Effector CD8-positive, alpha-beta T cell (primary cell): ENCODE measurements at places on chromosomes 11 and 22.

DNA sequence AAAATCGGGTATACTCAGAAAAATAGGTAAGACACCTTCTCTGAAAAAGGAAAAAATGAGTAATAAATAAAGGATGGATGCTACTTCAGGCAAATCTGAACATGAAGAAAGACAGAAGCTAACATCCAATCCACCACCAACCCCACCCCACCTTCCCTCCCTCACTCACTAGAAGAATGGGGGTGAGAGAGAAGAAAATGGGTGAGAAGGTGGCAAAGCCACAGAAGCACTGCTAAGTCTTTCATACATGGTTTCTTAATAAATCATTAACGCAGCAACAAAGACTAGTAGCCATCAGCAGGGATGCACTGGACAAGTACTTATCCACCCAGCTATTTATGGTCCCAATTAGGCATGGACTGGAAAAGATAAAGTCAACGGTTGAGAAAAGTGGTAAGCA, 5.9 kb downstream of the FHIP1B start:
- no peak for DNase-seq

- no peak for DNase-seq
These were observed 1.9 kb downstream of the PIWIL3 start for GRCh38 chr22:24772493-24773220.

DNA sequence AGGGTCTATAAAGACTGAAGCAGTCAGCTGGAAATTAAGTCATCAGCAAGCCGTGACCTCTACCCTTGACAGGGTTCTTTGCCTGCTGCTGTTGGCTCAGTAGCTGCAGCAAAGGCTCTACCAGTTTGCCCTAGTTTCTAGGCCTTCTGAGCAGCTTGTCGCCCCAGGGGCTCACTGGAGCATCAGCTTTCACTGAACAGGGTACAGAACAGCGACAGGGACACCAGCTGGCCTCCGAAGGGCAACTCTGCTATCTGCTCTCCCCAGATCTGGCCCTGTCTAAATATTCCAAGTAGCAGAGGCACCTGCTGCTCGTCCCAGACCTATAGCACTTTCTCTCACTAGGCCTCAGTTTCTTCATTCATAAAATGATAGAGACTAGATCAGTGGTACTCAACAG, 42.4 kb downstream of the SMCO4 start:
- no peak for DNase-seq

DNA sequence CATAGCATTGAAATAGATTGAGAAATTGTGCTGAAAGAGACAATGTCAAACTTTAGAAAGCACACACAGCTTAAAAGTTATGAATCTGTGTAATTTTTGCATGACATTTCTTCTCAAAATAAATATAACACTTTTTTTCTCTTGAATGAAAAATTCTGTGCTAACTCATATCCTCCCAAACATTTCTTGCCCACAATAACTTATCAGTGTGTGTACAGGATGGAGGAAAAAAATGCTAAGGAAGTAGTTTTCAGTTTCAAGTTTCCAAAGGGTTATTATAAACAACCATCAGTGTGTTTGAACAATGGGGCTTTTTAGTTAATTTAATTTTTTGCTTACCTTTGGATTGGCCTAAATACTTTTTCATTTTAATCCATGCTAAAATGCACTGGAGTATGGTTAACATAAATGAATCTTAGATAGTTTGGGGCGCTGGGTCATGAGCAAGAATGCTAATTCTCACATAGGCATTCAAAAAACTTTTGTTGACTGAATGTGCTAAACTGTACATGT, 82.9 kb upstream of the ARHGAP20 start:
- DNase-seq, result no peak

DNA sequence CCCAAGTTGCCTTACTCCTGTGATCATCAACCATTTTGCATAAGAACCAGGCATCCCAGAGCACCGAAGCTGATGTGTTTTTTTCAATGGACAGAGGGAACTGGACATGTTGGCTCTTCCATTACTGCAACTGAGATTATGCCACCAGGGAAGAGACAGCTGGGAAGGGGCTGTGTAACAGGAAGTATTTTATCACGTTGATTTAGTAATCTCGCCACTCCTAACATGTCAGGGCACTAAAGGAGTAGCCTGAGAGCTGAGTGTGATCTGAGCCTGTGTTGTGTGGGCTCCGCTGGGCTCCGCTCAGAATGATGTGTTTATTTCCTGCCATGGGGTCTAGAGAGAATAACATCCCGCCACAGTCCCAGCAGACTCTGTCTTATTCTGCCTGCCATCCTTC, 165.4 kb downstream of the GRIK4 start:
- no peak for DNase-seq

GRCh38 chr11:19931141-19931770, 218.6 kb downstream of the NAV2 start:
- no peak for DNase-seq

DNA sequence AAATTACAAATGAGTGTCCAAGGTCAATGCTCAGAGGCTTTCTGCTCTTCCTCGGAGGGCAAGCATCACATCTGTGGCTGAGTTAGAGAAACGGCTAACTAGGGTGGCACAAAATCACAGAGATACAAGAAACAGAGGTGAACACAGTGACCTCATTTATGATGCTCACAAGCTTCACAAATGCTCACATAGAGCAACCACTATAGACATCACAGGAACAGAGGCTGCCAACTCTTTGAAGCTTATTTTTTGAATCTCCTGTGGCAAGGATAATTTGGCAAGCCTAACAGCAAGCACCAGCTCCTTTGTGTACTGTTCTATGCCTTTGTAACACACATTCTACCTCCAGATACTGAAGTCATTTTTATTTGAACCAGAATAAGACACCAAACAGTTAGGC, 416.5 kb upstream of the DDI1 start:
- no peak for DNase-seq

DNA sequence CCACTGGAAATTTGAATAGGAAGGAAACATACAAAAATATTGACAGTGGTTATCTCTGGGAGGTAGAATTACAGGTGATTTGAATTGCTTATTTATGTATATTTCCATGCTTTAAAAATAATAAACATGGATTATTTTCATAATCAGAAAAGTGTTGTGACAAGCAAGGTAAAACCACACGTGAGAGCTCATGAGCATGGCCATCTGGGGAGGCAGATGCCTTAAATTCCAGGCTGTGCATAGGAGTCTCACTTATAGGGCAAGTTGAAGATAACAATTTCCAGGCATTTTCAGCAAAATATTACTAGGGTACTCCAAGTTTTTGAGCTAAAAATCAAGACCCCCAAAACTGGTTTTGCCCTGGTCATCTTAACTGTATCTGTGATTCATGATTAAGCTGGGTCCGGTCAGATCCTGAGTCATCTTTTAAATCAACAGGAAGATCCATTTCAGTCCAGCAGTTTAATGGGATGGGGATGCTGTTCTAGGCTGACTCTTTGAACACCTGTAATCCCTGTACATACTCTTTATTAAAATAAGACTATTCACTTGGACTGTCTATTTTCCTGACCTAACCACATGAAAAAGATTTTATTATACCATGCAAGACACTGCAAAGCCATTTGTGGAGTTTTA, 115.8 kb upstream of the NARS2 start:
- DNase-seq, result no peak

DNA sequence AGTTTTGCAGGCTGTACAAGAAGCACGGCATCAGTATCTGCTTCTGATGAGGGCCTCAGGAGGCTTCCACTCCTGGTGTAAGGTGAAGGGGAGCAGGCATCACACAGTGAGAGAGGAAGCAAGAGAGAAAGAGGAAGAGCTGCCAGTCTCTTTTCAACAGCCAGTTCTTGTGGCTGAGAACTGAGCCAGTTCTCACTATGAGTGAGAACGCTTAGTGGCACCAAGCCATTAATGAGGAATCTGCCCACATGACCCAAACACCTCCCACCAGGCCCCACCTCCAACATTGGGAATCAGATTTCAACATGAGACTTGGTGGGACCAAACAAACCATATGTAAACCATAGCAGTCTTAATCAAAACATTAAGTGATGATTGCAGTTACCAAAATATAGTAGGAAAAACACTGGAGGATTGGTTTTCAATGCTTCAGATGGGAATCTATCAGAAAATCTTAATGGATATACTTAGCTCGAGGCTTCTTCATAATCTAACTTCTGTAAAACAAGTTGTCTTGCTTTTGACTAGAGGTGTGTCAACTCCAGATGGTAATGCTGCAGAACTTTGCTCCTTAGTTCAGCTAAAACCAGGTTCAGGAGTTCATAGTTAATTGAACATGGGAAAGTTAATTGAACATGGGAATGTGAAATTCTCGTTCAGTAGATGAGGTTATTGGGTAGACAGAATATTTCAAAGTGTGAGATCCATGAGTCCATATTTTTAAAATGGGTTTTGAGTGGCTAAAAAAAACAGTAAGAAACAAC, 12.2 kb downstream of the FAR1 start:
- no peak for DNase-seq

GRCh38 chr11:75505916-75506692, 19.6 kb downstream of the GDPD5 start:
- DNase-seq, result no peak
